ENCODE measurements at places on chromosomes 12 and 14.

DNA sequence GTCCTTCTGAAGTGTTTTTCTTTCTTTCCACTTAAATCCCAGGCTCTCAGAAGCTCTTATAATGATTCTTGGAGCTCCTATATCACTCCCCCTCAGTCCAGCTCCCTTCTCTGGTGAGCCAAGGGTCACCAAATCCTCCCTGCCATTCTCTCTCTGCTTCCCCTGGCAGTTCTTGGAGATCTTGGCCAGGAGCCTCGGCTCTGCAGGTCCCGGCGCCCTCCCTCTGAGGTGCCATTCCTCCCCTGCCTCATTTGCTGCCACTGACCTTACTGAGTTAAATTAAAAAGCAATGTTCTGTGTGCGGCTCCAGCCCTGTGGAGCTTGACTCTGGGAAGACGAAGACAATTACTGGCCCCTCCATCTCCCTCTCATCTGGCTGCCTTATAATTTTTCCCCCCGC, 7.0 kb downstream of the CISTR start:
- DNase-seq, result no peak

- no peak for DNase-seq
These were observed 44.7 kb downstream of the RIMKLB start for GRCh38 chr12:8742501-8742900.

GRCh38 chr12:120286768-120287490, 4.8 kb downstream of the RNU4-2 start:
- DNase-seq, result no peak

DNA sequence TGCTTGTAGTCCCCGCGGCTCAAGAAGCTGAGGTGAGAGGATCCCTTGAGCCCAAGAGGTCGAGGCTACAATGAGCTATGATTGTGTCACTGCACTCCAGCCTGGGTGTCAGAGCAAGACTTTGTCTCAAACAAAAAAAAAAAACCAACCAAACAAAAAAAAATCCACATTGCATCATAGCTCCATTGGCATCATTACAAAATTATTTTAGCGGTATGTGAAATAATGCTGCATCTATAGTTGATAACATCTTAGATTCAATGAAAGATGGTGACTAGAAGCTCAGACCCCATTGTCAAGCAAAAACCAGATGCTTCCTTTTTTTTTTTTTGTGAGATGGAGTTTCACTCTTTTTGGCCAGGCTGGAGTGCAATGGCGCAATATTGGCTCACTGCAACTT, 14.8 kb upstream of the PTHLH start:
- DNase-seq, result no peak

DNA sequence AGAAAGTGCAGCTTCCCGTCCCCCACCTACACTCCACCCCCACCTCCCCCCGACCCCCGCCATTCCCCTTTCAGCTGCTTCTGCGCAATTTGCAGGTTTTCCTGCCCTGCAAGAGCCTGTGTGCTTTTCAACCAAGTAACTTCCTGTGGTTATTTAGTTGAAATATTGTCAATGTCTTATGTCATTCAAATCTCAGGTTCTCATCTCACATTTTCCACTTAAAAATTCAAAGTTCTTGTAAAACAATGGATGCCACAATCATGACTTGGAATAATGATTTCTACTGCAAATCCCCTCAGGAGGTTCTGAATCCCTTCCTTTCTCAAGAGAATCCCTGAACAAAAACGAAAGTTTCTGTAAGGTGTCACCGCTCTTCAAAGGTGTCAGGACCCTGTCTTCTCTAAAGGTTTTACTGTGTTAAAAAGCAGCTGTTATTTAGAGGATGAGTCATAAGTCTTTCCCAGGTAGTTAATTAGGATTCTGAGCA, 31.6 kb downstream of the WBP11 start:
- no peak for DNase-seq

DNA sequence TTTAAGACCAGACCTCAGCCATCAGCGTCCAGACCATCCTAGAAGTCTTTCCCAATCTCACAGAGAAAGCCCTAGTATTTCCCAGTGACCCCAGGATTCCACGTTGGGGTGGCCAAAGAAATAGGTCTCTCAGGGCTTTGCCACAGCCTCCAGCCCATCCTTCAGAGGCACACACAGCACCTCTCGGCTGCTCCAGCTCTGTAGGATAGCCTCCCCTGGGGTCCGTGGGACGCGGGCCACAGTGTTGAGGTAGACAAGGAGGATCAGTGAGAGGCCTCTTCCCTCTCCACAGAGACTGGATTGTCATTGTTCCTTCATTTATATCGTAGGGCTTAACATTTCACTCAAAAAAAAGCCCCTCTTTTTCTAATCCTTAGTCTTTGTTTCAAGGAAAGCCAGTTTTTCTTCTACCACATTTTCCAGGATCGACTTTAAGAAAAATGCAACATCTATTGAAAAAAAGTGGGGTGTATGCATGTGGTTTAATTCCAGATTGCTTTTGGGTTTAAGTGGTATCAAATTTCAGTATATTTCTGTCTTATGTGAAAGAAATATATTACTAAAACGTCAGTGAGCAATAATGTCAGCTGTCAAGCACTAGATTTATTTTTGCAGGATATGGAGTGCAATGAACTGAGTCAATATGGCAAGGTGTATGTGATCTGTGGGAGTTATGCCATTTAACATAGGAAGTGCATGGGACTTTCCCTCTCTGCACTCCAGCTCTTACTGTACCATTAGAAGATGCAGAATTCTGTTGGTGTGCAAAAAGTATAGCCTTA, 187.5 kb downstream of the MSRB3 start:
- DNase-seq, result no peak

DNA sequence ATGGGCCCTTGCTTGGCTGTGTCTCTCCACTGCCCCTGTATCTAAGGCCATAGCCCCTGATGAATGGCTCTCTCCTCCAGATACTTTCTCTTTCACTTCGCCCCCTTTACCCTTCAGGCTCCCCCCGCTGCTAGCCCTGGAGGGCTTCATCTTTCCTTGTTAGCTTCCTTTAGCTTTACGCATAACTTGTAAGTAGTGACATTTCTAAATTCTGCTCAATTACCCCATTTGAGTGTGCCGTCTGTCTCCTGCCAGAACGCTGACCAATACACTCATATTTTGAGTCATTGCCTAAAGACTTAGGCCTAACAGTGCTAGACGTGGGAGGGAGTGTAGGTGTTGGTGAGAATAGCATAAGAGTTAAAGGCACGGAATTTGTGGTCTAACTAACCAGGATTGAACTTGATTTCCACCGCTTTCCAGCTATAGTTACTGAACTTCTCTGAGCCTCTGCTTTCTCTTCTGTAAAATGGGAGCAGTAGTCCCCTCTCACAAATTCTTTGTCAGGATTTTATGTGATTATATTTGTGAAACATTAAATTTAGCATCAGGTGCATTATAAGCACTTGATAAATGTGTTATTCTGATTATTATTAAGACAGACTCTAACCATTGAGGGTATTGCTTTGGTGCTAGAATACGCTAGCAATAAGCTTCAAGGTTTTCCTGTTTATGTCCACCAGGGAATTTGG, 129.3 kb downstream of the ZFP36L1 start:
- DNase-seq, result no peak

DNA sequence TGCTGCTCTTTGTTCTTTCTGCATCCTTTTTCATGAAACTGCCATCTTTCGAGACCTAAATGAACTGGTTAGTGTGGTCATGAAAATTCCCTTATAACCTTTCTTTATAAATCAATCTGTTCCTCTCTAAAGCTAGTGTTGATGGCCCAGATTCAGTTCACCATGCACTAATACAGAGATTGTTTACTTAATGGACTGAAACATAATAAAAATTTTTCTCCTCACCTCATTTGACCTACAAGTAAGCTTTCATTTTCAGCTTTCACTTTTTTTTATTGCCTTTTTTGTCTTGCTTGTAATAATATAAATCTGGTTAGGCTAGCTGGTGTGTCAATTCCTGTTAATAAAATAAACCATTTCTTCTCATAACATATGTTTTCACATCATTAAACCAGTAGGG, 183.8 kb downstream of the CCDC59 start:
- no peak for DNase-seq

Measured in stimulated activated CD8-positive, alpha-beta memory T cell treated with anti-CD3 and anti-CD28 coated beads, Interleukin-15, amount 100 ng/mL, for 24 hours (primary cell).